ENCODE measurements at places on chromosomes 12 and 14.

- no peak for DNase-seq
These were observed 753.1 kb upstream of the TBX3 start for GRCh38 chr12:115437061-115437567.

DNA sequence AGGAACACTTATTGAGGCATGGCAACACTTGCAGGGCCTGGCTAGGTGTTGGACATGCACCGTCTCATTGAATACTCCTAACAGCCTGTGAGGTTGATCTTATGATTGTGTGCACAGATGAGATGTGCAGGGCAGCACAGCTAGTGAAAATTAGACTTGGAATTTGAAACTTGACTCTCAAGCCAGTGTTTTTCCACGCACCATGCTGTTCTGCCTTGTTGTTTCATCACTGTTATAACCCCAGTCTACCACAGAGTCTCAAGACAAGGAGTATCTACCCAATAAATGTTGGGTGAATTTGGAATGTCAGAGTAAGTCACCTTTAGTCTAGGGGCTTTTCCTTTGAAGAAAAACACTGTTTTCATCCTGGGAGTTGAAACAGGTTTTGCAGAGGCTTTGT, 55.8 kb upstream of the LRIG3 start:
- DNase-seq: no peak

GRCh38 chr14:94451091-94451771, 1.4 kb downstream of the SERPINA11 start:
- no peak for DNase-seq

- DNase-seq: no peak
These were observed 40.5 kb upstream of the PLEKHG6 start for GRCh38 chr12:6269986-6270385.

GRCh38 chr12:108381787-108382436, 42.8 kb upstream of the CMKLR1 start:
- no peak for DNase-seq

DNA sequence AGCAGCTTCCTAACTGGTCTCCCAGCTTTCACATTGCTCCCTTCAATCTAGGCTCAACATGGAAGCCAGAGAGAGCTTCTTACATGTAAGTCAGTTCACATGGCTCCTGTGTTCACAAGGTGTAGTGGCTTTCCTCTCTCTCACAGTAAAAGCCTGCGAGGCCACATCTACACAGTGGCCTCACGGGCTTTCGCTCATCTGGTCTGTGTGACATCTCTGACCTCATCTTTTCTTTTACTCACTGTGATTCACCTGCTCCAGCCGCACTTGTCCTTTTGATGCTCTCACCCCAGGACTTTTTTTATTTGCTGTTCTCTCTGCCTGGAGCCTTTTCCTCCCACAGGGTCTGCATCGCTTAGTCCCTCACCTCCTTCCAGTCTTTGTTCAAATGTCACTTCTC, 122.1 kb downstream of the SLC5A8 start:
- no peak for DNase-seq

DNA sequence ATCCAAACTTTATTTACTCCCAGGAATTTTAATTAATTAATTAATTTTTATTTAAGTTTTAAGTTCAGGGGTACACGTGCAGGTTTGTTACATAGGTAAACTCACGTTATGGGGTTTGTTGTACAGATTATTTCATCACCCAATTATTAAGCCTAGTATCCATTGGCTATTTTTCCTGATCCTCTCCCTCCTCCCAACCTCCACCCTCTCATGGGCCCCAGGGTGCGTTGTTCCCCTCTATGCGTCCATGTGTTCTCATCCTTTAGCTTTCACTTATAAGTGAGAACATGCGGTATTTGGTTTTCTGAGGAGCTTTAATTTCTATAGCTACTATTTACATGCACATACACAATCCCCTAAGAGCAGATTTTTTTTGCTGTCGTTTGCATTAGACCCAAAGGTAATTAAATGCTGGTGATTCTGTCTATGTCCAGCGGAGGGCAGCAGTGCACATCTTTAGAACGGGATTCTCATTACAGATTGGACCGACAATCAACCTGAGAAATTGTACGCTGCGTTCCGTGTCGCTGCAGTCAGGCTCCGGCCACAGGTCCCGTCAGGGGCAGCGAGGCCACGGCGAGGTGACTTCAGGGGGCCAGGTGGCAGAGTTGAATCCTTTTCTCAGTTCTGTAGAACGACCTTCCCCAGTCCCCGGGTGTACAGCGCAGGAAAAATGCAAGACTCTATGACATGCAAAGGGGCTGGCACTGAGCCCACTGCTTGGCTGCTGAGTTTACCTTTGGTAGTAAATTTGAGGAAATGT, 11.6 kb downstream of the TMEM30B start:
- peak; percentile 78 for DNase-seq

GRCh38 chr12:121628037-121628436, 1.7 kb downstream of the ORAI1 start:
- DNase-seq: no peak

DNA sequence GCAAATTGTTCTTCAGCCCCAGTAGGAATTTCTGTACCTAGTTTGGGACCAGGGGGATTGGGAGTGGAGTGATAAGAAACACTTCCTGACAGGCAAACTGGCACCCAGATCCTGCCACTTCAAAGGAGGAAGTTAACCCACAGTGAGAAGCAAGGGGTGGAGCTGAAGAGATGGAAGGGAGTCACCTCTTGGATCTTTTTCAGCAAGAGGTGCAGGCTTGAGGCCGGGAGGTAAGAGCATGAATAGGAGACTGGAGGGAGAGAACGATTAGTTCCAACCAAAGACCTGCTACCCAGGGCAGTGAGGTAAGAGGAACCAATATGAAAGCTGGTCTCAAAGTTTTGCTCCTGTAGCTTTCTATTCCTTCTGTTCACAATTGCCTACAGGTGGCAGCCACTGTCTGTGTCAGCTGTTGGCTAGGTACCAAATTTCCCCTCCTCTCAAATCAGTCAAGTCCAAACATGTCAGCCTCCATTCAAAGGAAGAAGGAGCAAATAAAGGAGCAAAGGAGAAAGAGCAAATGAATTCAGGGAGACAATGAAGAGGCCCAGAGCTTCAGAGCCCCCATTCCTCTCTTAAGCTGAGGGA, 14.9 kb upstream of the TAC3 start:
- DNase-seq: peak; percentile 67

- DNase-seq: no peak
These were observed 184.5 kb upstream of the CRY1 start for GRCh38 chr12:107277855-107278254.

GRCh38 chr14:61569812-61570548, 125.3 kb upstream of the HIF1A start:
- no peak for DNase-seq

Measured in NCI-H187 (cell line).